Epithelial cell of proximal tubule (primary cell): ENCODE measurements at places on chromosomes 12 and 14. TPM values are rescaled to one million over a fixed set of nuclear protein-coding genes. Genes with fewer than 3 reads are reported as not detected.
A peak's percentile ranks its signal among the peaks of the same experiment; 100 is the strongest.

DNA sequence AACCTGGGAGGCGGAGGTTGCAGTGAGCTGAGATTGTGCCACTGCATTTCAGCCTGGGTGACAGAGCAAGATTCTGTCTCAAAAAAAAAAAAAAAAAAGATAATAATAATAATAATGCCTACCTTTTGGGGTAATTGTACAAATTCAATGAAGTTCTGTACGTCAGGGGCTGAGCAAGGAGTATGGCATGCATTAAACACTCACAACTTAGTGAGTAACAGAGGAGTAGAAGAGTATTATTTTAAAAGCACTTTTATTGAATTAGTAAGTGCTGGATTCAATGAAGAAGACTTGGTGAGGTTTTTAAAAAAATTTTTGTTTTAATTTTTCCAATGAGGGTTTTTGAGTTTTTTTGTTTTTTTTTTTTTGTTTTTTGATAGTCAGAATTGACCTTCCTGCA is 783.6 kb upstream of the TBX3 start:
- no peak for DNase-seq

- no peak for DNase-seq
These were observed 55.9 kb upstream of the RERGL start for GRCh38 chr12:18145924-18146323.

DNA sequence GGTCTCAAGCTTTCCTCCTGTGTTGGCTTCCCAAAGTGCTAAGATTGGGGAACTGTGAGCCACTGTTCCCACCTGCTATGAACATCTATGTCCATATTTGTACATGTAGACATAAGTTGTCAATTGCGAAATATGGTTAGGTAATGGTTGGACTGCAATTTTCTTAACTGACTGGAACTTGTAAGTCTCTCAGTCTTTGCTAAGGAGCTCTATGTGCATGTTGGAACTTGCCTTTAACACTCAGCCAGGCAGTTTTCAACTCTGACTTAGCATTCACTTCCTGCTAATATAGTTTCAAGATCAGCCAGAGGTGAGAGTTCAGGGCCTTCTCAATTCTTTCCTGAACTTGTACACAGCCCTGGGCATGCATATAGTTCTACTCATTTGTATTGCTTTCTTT is 44.5 kb upstream of the EEA1 start:
- peak; percentile 91 for DNase-seq

DNA sequence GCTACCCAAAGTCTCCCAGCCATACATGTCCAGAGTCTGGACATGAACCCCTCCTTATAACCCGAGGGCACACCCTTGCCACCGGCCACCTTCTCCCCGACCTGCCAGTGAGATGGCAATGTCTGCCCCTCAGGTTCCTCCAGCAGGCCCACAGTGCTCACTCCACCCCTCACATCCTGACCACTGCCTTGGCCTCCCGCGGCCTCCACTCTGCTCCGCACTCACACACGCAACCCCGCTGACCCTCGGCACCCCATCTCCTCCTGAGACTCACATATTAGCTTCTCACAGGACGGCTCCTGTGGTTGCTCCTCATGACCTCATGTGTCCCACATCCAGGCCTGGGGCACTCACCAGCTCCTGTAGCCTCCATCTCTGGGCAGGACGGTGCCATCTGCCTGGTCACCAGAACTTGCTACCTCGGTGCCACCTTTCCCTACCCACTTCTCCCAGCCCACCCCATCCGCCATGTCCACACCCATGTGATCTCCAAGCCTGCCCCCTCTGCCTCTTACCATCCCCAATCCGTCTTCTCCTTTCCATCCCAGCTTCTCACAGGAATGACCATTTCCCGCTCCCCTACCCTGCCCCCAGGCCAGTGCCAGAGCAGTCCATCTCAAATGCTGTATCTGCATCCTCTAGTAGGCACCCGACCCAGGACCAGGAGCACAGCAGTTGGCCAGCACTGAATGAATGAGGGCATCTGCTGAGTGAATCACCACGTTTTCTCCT is 198.6 kb upstream of the DIO3 start:
- DNase-seq, result no peak

GRCh38 chr14:54693761-54694160 is 126.8 kb downstream of the SAMD4A start:
- no peak for DNase-seq

DNA sequence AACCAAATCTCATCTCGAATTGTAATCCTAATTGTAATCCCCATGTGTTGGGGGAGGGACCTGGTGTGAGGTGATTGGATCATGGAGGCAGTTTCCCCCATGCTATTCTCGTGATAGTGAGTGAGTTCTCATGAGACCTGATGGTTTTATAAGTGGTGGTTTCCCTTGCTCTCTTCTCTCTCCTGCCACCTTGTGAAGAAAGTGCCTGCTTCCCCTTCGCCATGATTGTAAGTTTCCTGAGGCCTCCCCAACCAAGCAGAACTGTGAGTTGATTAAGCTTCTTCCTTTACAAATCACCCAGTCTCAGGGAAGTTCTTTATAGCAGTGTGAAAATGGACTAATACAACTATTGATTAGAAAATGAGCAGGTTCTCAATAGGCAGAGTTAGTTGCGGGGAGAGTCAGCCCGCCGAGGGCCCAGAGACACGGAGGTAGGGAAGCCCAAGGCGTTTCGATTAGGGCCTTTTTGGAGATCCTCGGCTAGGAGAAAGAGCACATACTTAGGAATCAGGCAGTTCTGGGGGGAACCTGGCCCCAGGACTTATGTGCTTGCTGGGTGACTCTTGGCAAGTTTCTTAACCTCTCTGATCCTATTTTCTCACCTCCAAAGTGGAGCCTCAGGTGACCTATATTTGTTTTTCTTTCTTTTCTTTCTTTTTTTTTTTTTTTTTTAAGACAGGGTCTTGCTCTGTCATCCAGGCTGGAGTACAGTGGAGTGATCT is 65.7 kb downstream of the MVK start:
- DNase-seq, result no peak

GRCh38 chr14:66628636-66629035 is 120.7 kb downstream of the GPHN start:
- DNase-seq, result no peak

- DNase-seq, result no peak
These were observed 4.7 kb downstream of the MGP start for GRCh38 chr12:14880890-14881453.

DNA sequence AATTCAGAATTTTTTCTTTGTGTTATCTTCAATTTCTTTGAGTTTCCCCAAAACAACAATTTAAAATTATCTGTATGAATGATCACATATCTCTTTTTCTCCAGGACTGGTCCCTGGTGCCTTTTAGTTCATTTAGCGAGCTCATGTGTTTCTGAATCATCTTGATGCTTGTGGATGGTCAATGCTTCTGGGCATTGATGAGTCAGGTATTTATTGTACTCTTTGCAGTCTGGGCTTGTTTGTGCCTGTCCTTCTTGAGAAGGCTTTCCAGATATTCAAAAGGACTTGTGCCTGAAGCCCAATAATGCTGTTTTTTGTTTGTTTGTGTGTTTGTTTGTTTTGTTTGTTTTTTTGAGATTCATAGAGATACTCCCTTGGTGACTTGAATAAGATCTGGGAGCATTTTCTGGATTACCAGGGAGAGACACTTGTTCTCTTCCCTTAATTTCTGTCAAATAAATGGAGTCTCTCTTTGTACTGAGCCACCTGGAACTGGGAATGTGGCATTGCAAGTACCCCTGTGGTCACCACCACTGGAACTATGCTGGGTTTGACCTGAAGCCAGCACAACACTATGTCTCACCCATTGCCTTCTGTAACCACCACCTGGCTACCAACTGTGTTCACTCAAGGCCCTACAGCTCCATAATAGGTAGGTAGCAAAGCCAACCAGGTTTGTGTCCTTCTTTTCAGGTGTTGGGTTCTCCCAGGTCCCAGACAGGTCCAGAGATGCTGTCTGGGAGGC is 56.3 kb downstream of the SLC6A15 start:
- peak; percentile 9 for DNase-seq

GRCh38 chr12:73486256-73486655 is 1051.4 kb upstream of the ATXN7L3B start:
- DNase-seq, result no peak

DNA sequence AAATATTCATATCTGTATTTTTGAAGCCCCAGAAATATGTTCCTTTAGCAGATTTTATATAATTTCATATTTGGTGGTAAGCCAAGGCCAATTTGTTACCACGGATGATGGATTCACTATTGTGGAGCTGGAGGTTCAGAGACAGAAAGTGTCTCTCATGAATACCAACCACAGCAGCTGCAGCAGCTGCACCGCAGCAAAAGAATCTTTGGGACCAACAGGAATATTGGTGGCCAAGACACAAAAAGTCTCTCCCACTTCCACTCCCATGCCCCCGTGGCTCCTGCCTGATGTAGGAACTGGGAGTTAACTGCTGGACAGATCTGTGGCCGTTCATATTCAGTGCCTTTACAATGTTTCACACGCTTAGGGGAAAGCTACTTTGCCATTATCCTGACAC is 155.3 kb downstream of the ADAMTS20 start:
- no peak for DNase-seq

- no peak for DNase-seq
These were observed 35.1 kb downstream of the SYNE2 start for GRCh38 chr14:63887899-63888298.

- no peak for DNase-seq
These were observed 12.6 kb upstream of the EDDM3A start for GRCh38 chr14:20732979-20733635.

GRCh38 chr12:51511546-51512260 is 79.3 kb upstream of the SCN8A start:
- no peak for DNase-seq

- no peak for DNase-seq
These were observed 191.2 kb upstream of the SSTR1 start for GRCh38 chr14:38016497-38016896.

- peak; percentile 72 for DNase-seq
These were observed at the start of gene HSPB8 for GRCh38 chr12:119178544-119179334. TSS of gene HSPB8 (plus strand) at chr12:119178931. CDS start at chr12:119179313, 382 bp downstream.

DNA sequence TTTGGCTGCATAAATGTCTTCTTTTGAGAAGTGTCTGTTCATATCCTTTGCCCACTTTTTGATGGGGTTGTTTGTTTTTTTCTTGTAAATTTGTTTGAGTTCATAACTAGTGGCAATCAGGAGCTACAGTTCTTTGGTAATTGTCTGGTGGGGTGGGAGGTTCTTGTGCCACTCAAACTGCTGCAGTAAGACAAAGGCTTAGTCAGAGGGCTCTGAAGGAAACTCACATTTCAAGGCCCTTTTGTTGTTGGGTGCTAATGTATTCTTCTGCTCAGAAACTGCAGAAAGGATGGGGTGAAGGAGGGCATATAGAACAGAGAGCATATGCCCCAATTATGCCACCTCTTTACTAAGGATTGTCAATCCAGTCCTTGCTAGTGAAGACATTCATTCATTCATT is 21.9 kb downstream of the MYRFL start:
- DNase-seq, result no peak

DNA sequence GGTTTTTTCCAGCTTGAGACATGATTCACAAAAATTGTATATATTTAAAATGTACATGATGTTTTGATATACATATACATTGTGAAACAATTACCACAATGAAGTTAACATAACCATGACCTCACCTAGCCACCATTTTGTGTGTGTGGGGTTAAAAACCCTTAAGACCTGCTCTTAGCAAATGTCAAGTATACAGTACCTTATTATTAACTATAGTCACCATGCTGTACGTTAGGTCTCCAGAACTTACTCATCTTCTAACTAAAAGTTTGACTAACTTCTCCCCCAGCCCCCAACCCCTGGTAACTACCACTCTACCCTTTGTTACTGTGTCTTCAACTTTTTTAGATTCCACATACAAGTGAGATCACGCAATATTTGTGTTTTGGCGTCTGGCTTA is 52.6 kb downstream of the EIF2S3B start:
- DNase-seq, result no peak

DNA sequence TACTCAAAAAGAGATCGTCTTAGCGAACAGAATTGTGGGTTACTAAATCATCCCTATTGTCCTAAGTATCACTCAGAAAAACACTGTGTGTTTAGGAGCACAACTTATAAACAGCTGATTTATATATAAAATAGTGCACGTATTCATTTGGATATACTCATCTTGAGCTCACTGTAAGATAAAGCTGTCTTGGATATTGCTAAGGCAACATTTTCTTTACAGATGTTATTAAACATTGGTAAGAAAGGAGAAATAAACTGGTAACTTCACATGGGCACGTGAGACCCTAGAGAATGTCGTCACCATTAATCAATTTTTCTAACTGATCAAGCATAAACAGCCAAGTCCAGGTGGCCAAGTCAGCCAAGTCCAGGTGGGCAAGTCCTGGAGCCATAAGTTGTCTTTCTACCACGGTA is 1.7 kb downstream of the PAWR start:
- DNase-seq, result no peak

- DNase-seq, result no peak
These were observed 103.4 kb downstream of the PLCZ1 start for GRCh38 chr12:18634382-18634781.

GRCh38 chr12:107903341-107904061 is 129.0 kb downstream of the ASCL4 start:
- DNase-seq, result no peak

- no peak for DNase-seq
These were observed 83.7 kb downstream of the DPF3 start for GRCh38 chr14:72810201-72810600.

The RAPGEF3 gene
- total RNA-seq, result 8.5 and 102 TPM in 2 replicates

The GDF3 gene
- total RNA-seq, result not detected in 2 replicates

The TAS2R43 gene
- not detected in 2 replicates for total RNA-seq

The PPP4R4 gene
- 0.29 and 1.7 TPM in 2 replicates for total RNA-seq

The RESF1 gene
- total RNA-seq, result 28.8 and 32.2 TPM in 2 replicates

The WNT5B gene
- 6.6 and 51.0 TPM in 2 replicates for total RNA-seq

The RASAL1 gene
- total RNA-seq, result 2.0 and 2.1 TPM in 2 replicates

The PLA2G1B gene
- not detected in 2 replicates for total RNA-seq

The ANKRD33 gene
- total RNA-seq, result not detected in 2 replicates
